ENCODE measurements at places on chromosomes 2 and 18.

DNA sequence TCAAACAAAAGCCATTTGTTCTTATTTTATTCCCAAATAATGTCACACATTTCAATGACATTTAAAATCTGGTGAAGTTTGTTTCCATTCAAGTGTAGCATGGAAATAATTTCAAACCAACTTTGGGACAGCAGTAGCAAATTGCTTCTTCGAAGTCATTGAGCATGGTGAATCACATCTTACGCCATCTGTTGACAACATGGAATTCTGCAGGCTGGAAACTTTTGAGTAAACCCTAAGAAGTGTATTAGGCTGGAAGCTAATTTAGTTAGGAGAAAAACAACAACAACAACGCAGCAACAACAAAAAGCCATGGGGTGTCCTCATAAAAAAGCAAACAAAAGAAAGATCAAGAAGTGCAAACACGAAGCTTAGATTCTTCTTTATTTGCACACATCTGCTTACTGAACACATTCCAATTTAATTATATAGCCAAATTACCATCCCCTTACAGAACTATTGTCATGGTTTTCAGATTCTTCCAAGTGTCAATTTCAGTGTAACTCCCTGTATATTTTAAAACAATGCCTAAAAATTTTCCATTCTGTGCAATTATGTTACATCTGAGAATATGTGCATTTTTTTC, 659.0 kb upstream of the CDH7 start:
- no peak for DNase-seq

DNA sequence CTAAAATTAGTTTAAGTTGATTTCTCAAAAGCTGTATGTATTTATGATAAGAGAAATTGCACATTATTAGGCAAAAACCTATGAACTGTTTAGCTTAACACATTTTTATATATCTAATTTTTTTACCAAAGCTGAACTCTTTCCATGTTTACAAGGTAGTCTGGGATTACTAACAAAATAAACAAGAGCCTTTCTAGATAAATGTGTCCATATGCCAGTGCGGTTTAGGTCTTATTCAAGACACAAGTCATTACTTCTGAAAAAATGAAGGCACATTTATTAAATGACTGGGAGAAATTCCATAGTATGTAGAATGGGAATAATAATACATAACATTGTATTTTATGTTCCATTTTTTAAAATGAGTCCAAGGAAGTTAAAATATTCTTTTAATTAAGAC, 82.0 kb downstream of the DPP4 start:
- no peak for DNase-seq

DNA sequence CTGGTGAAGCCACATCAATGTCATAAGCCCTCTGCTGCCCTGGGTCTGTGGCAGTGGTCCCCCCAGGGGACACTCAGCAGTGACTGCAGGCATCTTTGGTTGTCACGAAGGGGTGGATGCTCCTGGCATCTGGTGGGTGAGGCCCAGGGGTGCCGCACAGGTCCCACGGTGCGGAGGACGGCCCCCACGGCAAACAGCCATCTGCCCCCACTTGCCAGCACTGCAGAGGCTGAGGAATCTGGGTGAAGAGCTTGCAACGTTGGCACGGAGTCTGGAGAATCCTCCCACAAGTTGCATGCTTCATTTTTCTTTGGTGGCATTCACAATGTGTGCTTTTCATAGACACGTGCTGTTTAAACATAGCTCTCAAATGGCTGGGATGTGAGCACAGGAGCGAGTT, 105.1 kb upstream of the PXDN start:
- DNase-seq, result no peak

- DNase-seq, result no peak
Measured at GRCh38 chr18:11885278-11885947, 22.7 kb downstream of the MPPE1 start.

DNA sequence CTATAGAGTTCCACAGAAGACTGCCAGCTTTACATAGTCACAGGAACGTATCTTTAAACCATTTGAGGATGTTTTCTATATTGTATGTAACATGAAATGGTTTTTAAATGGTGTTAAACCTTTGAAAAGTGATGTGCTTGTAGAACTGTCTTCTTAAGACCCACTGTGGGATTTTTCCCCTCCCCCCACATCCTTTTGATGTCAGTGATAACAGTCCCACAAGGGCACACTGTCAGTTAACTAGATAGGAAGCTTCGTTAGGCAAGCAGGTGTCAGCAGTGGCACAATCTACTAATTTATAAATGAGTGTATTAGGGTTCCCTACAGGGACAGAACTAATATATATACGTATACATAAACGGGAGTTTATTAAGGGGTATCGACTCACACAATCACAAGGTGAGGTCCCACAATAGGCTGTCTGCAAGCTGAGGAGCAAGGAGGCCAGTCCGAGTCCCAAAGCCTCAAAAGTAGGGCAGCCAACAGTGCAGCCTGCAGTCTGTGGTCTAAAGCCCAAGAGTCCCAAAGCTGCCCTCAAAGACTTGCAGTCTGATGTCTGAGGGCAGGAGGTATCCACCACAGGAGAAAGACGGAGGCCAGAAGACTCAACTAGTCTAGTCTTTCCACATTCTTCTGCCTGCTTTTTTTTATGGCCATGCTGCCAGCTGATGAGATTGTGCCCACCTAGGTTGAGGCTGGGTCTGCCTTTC, 23.8 kb upstream of the HNRNPLL start:
- DNase-seq, result no peak

GRCh38 chr2:196685792-196686191, 46.3 kb downstream of the CCDC150 start:
- DNase-seq, result no peak

GRCh38 chr2:71603851-71604725, 150.7 kb downstream of the DYSF start:
- no peak for DNase-seq

- no peak for DNase-seq
Measured at GRCh38 chr2:70516596-70516995, 37.0 kb downstream of the TGFA start.

DNA sequence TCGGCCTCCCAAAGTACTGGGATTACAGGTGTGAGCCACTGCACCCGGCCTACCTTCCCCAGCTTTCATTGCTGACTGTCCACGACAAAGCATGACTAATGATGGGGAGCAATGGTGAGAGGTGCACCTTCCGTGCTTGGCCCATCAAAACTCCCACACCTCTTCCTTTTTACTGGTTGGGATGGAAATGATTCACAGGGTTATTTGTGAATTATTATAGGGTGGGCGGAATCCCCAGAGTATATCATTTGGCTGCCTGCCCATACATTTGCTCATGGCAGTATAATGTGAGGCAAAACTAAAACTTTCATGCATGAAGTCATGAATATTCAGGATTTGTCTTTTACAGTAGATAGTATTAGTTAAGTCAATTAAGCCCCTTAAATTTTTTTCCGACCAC, 334.2 kb upstream of the NETO1 start:
- no peak for DNase-seq

GRCh38 chr2:115161081-115161770, 718.8 kb downstream of the DPP10 start:
- no peak for DNase-seq

GRCh38 chr2:68468801-68469200, 1.4 kb downstream of the APLF start:
- no peak for DNase-seq

- peak; percentile 34 for DNase-seq
Measured at GRCh38 chr2:66694087-66694860, 259.3 kb downstream of the MEIS1 start.

GRCh38 chr2:161204846-161205245, 44.6 kb downstream of the TANK start:
- DNase-seq, result no peak

DNA sequence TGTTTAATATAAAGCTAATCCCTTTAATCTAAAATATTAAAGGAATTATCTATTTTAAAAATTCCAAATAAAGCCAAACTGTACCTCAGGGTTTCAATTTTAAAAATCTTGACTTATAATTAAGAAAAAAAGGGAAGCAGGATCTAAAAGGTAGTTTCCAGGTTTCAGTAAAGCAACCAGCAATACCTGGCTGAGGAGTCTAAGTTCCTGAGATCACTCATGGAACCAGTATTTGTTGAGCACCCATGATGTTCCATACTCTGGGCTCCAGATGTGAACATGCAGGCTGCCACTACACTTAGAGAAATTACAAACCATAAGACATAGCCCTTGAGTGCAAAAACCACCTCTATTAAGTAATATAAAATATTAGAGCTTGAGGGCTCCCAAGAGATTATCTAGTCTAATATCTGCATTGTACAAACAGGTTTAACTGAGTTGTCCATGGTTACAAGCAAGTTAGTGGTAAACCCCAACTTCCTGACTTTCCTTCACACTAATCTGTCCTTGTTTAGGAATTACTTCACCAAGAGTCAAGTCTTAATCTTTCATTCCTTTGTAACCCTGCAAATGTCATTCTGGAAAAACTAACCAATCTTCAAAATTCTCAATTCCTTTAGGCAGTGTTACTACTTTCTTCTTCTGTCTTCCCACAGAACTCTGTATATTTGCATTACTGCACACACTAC, 49.2 kb downstream of the CLASP1 start:
- DNase-seq, result no peak

DNA sequence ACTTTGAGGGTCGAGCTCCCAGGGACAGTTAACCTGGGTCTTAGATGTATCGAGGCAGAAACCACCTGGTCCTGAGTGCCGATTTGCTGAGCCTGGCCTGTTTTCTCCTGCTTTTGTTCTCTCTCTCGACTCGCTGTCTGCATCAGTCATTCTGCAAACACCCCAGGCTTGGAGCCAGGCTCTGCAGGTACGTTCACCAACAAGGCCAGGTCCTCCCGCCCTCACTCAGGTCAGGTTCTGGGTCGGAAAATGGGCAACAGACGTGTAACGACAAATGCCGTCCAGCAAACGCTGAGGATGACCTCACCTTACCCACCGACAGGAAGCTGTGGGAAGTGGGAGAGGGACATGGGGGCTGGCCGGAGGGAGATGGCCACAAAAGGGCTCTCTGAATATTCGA, 57.7 kb upstream of the PXDN start:
- DNase-seq, result no peak

- DNase-seq, result no peak
Measured at GRCh38 chr2:949384-950079, 1.1 kb upstream of the SNTG2 start.

GRCh38 chr2:209772290-209772685, 656 bp downstream of the UNC80 start:
- DNase-seq, result no peak

DNA sequence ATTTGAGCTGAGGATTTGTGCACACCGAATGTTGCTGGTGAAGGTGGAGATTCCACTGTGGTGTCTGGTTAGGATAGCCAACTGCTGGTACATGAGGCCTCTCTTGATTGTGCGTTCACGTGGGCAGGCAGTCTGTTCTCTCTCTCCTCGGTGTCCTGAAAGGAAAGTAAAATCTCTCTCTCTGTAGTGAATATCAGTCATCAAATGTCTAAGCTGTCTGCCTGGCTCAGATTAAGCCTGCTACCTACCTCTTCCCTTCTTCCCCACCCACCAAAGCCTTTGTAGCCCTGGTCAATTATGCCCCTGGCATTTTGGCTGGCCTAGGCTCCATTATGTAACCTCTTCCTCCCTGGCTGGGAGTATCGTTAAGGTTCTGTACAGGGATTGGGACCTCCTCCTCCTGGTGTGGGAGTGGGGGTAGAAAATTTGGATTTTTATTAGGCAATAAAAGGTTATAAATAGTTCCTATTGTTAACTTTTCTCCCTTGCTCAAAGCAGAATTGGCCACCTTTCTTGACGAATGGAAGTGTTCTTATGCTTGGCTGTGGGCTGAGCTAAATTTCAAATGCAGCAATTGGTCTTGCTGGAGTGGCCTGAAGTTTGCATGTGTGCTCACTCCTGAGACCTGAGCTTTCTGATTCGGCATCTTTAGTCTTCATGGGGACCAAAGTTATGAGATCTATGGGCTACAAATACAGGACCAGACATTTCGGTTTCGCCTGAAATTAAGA, 148.8 kb downstream of the WDSUB1 start:
- DNase-seq, result peak; percentile 66

DNA sequence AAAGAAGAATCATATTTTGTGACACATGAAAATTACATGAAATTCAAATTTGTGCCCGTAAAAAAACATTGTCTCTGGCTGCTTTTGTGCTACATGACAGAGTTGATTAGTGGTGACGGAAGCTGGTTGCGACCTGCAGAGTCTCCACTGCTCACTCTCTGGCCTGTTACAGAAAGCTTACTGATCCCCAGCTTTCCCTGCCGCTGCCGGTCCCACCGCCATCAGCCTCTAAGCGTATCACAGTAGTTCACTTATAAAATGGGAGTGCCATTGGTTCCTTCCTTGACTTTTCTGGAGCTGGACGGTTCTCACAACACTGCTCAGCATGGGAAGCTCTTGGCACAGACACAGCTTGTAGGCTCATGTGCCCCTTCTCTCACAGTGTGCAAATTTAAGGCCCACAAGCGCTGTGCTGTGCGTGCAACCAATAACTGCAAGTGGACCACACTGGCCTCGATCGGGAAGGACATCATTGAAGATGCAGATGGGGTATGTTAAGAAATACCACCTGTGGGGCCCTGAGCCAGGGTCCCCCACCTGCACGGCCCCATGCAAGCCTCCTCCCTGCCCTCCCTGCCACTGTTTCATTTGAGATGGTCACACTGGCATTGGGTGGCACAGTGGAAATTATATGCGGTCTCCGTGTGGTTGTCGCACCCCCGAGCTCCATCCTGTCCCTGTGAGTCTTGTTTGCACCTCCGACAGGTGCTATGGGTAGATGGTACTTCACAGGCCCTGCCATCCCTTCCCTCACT, 81.3 kb downstream of the DGKD start:
- DNase-seq, result no peak

GRCh38 chr2:39898934-39899333, 119.9 kb upstream of the THUMPD2 start:
- peak; percentile 16 for DNase-seq

DNA sequence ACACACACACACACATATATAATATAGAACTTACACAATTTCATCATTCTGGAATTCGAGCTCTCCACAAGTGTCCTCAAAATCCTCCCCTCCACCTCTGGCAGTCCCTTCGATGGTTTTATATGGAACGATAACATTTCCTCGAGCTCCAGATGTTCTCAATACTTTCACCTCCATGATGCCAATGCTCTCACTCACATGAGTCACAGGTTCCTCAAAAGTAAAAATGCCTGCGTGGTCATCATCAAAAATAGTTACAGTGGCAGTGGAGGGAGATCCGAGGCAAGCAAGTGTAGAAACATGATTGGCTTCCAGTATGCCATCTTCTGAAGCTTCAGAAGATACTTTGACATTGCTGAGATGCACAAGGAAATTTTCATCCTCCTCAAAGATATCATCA, 23.5 kb downstream of the SLC8A1 start:
- DNase-seq, result no peak

- DNase-seq, result peak; percentile 54
Measured at GRCh38 chr2:199315299-199316179, 142.2 kb downstream of the SATB2 start.

DNA sequence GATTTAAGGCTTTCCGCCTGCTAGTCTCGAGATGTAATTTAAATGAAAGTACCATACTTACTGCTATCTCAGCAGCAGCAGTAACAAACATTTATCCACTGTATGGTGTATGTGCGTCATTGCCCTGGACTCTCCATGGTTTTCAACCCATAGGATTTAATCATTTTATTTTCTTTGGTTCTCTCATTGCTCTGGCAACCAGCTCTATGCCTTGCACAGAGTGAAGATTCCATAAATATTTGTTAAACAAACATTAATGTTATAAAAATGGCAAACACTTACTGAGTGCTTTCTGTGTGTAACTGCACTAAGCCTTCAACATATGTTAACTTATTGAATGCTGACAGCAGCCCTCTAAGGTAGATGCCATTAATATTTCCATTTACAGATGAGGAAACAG, 1.3 kb upstream of the LMAN1 start:
- no peak for DNase-seq
